NCI-H524 treated with DMSO at 0.1 percent for 48 hours (cell line): ENCODE measurements at places on chromosomes 3 and 15.

DNA sequence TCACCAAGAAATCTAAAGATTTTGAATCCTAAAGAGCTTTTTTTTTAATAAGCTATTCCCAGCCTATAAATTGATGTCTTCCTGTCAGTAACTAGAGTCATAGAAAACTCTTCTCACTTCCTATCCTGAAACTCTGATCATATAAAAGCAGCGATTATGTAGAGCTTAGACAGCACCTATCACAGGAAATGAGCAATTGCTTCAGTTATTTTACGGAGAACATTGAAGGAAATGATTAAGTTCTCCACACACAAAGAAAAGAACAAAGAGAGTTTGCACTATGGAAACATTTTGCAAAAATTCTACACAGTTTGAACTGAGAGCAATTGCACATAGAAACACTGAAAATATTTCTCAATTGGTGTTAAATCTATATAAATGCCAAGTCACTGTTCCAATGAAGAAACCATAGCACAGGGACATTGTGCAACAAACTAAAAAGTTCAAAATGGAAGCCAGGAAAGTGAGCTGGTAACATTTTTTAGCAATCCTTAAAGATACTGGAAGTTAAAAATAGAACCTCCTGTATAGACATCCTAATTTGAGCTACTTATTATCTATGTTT is 291.5 kb upstream of the ARHGEF26 start:
- DNase-seq: no peak

DNA sequence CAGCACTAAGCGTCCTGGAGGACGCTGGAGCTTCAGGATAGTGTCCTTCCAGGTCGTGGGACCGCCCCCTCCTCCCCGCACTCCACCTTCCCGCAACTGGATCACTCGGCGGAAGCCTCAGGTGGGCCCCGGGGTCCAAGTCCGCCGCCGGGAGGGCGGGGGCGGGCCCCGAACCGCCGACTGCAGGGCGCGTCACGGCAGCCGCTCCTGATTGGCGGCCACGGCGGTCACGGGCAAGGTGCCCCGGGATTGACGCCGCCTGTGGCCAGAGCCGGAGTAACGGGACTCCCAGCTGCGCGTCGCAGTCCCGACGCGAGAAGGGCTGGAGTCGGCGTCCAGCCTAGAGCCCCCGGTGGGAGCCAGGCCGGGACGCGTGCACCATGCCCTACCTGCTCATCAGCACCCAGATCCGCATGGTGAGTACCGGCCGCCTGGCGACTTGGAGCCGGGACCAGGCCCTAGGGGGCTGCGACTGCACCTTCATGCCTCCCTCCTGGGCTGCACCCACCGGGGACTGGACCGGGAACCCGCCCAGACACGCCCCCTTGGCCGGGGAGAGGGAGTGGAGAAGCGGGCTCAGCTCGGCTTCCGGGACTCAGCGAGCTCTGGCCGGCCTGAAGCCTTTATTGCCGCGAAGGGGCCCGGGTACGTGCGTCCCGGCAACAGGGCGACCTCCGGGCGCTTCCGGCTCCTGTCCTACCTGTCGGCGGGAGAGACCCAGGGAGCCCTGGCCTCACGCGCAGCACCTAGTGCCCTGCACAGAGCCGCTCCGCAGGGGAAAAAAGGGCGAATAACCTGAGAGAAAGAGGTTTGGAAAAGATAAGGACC is at the start of gene GCHFR:
GCHFR (plus strand) TSS at position 268 of the 828 bp plus-strand sequence; CDS start at position 381, 113 bp downstream.
- DNase-seq: no peak

GRCh38 chr15:87743562-87743961 is 513.0 kb downstream of the NTRK3 start:
- no peak for DNase-seq

GRCh38 chr15:29172742-29173725 is 96.6 kb downstream of the NSMCE3 start:
- no peak for DNase-seq

GRCh38 chr3:159866201-159866746 is 122.4 kb upstream of the IL12A start:
- no peak for DNase-seq
